Gastrocnemius medialis (tissue), 4 donors: ENCODE measurements at places on chromosomes 16 and 17. TPM values are rescaled to one million over a fixed set of nuclear protein-coding genes. Genes with fewer than 3 reads are reported as not detected.

DNA sequence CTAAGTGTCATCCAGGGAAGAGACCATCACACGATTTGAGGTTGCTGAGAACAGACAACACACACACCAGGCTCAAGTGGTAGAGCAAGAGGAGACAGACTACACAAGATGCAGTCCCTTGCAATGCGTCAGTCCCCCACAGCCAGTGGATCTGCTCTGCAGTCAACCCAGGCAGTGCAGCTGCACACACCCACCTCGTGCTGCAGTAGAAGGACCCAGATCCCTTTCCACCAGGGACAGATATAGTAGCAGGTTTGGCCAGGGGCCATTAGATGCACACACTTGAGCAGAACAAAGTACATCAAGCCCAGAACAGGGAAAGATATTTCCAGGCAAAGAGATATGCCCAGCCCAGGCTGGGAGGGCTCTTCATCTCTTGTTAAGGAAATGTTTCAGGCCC lies 112.9 kb downstream of the GRIN2A start:
- H3K27me3 ChIP-seq, result no peaks in the 10 kb centered on the region
- no peaks in the 10 kb centered on the region for H3K36me3 ChIP-seq
- H3K4me3 ChIP-seq, result no peak overlapping the region
- no peak overlapping the region for H3K27ac ChIP-seq

- no peaks in the 10 kb centered on the region for H3K4me1 ChIP-seq
- DNase-seq, result no peak
- H3K36me3 ChIP-seq, result no peaks in the 10 kb centered on the region
- no peak overlapping the region for H3K4me3 ChIP-seq
Measured at GRCh38 chr17:3983606-3984484, 19.6 kb upstream of the ATP2A3 start.

NPW gene
- total RNA-seq, result not detected

PRSS53 gene
- total RNA-seq, result 0.75 TPM

DNA sequence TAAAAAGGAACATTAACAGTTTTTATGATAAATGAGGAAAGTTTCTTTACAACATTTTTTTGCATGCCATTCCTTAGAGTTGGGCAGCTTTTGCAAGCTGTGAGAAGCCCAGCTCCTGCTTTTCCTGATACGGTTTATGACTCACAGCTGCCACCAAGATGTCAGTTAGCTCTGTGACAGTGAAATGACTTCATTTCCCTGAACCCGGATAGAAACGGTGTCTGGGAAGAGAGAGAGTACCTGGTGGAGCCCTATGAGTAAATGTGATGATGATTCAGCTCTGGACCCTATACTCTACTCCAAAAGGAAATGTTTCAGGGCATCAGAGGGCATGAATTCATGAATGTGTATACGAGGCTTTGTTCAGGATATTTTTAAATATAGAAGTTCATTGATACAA lies 366.3 kb upstream of the HSBP1 start:
- H3K4me3 ChIP-seq, result no peak overlapping the region
- no peak for DNase-seq
- no peaks in the 10 kb centered on the region for H3K36me3 ChIP-seq
- no peaks in the 10 kb centered on the region for H3K27me3 ChIP-seq

DNA sequence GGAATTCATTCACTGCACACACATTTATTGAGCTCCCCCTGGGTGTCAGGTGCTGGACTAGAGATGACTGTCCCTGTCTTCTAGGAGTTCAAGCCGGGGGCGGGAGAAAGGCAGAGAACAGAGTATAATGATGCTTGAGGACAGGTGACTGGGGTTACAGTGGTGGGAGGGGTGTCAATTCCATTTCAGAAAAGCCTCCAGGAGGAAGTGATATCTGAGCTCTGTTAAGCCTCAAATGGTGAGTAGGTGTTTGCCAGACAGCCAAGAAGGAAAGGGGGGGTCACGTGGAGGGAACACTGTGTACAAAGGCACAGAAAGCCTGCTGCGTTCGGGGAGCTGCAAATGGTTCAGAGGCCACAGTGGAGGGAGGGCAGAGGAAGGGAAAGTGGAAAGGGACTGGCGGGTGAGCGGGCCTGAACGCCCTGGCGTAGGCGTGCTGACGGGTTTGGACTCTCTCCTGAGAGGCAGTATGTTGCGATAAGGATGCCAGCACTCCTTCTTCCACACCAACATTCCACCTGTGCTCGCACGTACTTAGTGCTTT lies 9.7 kb upstream of the NXPH3 start:
- peaks cover 38% of the 10 kb centered on the region for H3K4me1 ChIP-seq
- peak overlapping the region; percentile 91 for H3K27ac ChIP-seq
- H3K4me3 ChIP-seq, result no peak overlapping the region
- H3K36me3 ChIP-seq, result no peaks in the 10 kb centered on the region

CFDP1 gene
- 28.6 TPM for total RNA-seq

DNA sequence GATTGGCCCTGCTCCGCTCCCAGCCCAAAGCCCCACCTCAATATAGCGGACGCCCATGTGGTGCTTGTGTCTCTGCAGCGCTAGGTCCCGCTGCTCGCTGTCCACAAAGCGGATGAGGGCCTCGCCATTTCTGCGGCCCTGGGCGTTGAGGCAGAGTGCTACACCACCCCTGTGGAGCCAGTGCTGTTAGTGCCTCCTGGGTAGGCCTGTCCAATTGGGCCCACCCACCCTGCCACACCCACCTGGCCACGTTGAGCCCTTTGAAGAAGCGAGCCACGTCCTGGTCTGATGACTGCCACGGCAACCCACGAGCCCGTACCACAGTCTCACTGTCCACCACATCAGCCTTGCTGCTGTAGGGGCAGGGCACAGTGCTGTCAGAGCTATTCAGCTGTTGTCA lies 3.6 kb downstream of the ESRP2 start:
- H3K4me3 ChIP-seq, result no peak overlapping the region
- H3K36me3 ChIP-seq, result no peaks in the 10 kb centered on the region
- H3K27ac ChIP-seq, result peak overlapping the region; percentile 52
- H3K27me3 ChIP-seq, result no peaks in the 10 kb centered on the region
- DNase-seq, result peak; percentile 20
- peaks cover 25% of the 10 kb centered on the region for H3K4me1 ChIP-seq

GALK1 gene
- 9.3 TPM for total RNA-seq

- DNase-seq, result no peak
- no peak overlapping the region for H3K27ac ChIP-seq
- H3K27me3 ChIP-seq, result no peaks in the 10 kb centered on the region
- H3K4me3 ChIP-seq, result no peak overlapping the region
Measured at GRCh38 chr16:84450176-84450865, 54.1 kb downstream of the MEAK7 start.

KRTAP9-4 gene
- not detected for total RNA-seq

GRCh38 chr16:28297784-28298510 lies 5.6 kb downstream of the SBK1 start:
- peaks cover 30% of the 10 kb centered on the region for H3K4me1 ChIP-seq
- no peaks in the 10 kb centered on the region for H3K36me3 ChIP-seq
- H3K27ac ChIP-seq, result peak overlapping the region; percentile 28
- no peak overlapping the region for H3K4me3 ChIP-seq
- H3K27me3 ChIP-seq, result no peaks in the 10 kb centered on the region
- DNase-seq, result no peak

GRCh38 chr17:70242781-70243437 lies 73.6 kb downstream of the KCNJ2 start:
- H3K4me1 ChIP-seq, result no peaks in the 10 kb centered on the region
- H3K4me3 ChIP-seq, result no peak overlapping the region
- DNase-seq, result no peak
- no peaks in the 10 kb centered on the region for H3K36me3 ChIP-seq
- no peak overlapping the region for H3K27ac ChIP-seq

GRCh38 chr17:57935833-57936807 lies 19.1 kb downstream of the CUEDC1 start:
- H3K4me1 ChIP-seq, result peaks cover 90% of the 10 kb centered on the region
- peak overlapping the region; percentile 85 for H3K27ac ChIP-seq
- H3K36me3 ChIP-seq, result no peaks in the 10 kb centered on the region
- no peaks in the 10 kb centered on the region for H3K27me3 ChIP-seq
- DNase-seq, result peak; percentile 50

AOC3 gene
- 5.5 TPM for total RNA-seq

DNA sequence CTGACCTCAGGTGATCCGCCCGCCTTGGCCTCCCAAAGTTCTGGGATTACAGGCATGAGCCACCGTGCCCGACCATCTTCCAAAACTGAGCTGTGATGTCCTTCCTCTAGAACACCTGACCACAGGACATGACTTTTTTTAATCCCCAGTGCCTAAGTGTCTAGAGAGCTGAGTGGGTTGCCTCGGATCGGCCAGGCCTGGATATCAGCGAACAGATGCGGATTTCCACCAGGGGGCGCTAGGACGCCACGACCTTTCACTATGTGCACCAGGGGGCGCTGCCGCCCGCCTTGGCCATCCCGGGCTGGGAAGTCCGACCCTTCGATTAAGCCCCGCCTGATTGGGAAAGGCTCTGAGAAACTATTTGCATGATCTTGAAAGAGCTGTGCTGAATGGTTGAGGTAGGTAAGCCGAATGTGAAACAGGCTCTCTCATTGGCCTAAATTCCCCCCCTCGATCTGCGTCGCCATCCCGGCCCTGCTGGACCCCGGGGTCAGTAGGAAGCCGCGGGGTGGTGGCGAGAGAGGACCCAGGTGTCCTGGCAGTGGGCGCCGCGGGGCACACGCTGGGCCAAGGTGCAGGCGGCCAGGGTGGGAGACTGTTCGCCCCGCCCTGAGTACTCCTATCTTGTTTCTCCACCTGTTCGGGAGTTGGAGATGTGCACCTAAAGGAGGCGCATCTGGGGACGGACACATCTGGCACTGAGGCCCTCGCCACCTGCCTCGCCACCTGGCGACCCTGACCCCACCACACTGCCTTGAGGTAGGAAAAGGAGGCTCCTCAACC lies at the start of gene ACBD4:
Gene ACBD4, plus strand, starts transcription at position 496 of the 786 bp plus-strand sequence. CDS start 458 bp downstream, outside the sequence.
- no peaks in the 10 kb centered on the region for H3K27me3 ChIP-seq
- H3K36me3 ChIP-seq, result no peaks in the 10 kb centered on the region
- H3K27ac ChIP-seq, result peak within 1 kb of the TSS; percentile 80
- peak within 1 kb of the TSS; percentile 62 for H3K4me3 ChIP-seq
- peak; percentile 94 for DNase-seq
- peaks cover 31% of the 10 kb centered on the region for H3K4me1 ChIP-seq

ACSM5 gene
- total RNA-seq, result 30.5 TPM

- no peak overlapping the region for H3K4me3 ChIP-seq
- no peaks in the 10 kb centered on the region for H3K27me3 ChIP-seq
- no peak for DNase-seq
- H3K27ac ChIP-seq, result no peak overlapping the region
- no peaks in the 10 kb centered on the region for H3K36me3 ChIP-seq
- H3K4me1 ChIP-seq, result no peaks in the 10 kb centered on the region
Measured at GRCh38 chr16:25633549-25633948, 58.2 kb upstream of the HS3ST4 start.

DNA sequence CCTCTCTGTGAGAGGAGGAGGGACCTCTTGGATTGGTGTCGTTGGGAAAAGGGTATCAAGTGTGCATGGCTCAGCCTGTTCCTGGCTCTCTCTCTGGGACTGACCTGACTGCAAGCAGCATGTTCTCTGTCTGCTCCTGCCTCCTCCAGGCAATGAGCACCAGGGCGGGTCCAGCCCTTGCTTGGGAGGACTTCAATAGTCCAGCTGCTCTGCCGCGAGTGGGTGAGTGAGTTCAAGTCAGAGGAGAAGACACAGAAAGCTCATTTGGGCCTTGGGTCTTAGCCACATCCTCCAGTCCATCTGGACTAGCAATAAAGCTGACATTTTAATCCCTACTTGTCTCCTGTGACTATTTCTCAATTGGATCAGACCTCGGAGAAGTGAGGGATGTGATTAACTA lies 25.2 kb upstream of the TNS4 start:
- no peak overlapping the region for H3K27ac ChIP-seq
- no peaks in the 10 kb centered on the region for H3K27me3 ChIP-seq
- peaks cover 8% of the 10 kb centered on the region for H3K4me1 ChIP-seq
- H3K36me3 ChIP-seq, result no peaks in the 10 kb centered on the region
- DNase-seq, result peak; percentile 73

MARVELD3 gene
- total RNA-seq, result not detected

KRTAP9-2 gene
- not detected for total RNA-seq

KRTAP1-1 gene
- total RNA-seq, result not detected

DNA sequence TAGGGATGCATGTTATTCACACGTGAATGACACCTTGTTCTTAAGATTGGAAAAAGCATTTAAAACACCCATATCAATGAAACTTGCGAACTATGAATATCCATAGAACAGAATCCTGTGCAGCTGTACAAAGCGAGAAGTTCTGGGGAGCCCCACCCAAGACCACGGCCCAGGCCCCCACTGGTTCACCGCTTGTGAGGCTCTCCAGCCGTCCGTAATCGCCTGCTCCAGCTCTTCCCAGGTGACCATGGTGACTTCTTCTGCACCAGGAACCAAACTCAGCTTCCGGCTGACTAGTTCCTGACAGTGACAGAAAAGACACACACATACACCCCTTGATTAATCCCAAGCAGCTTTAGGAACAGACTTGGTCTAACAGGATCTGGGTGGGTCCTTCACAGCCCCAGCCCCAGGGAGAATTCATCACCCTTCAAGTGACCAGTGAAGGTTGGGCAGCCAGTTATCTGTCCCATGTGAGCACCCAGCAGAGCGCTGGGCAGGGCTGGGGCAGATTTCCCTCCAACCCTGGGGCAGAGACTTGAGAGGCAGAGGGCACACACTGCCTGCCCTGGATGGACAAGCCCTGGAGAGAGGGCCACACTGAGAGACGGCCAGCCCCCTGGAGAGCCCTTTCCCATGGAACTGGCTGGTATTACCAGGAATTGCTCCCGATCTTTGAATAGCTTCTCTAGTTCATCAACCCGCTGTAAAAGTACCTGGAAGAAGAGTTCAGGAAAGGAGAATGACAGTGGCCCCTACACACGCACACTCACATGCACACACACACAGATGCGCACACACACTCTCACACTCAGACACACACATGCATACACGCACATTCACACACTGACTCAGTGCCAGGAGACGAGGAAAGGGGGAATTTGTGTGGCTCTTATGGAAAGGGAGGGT lies 3.6 kb downstream of the QRICH2 start:
- H3K27me3 ChIP-seq, result no peaks in the 10 kb centered on the region
- H3K4me1 ChIP-seq, result no peaks in the 10 kb centered on the region
- no peak overlapping the region for H3K4me3 ChIP-seq
- no peak overlapping the region for H3K27ac ChIP-seq
- no peaks in the 10 kb centered on the region for H3K36me3 ChIP-seq
- DNase-seq, result no peak

GGT6 gene
- not detected for total RNA-seq

DNA sequence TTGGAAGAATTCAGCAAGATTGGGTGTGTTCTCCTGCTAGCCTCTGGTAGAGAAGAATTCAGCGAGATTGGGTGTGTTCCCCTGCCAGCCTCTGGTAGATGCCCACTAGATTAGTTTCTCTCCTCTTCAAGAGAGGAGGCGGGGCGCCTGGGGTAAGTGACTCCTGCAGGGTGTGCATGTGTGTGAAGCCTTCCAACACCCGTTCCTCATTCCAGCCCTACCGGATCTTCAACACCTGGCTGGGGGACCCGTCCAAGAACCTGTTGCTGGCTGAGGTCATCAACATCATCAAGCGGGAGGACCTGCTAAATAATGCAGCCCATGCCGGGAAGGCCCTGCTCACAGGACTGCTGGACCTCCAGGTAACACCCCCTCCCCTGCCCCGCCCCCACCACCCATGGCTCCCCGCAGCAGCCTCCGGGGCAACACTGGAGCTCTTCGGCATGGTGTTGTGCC lies 21.3 kb downstream of the TMEM186 start:
- H3K27me3 ChIP-seq, result no peaks in the 10 kb centered on the region
- H3K27ac ChIP-seq, result no peak overlapping the region
